ENCODE measurements at places on chromosomes 16 and 17.

GRCh38 chr17:69761767-69762321, 313.2 kb upstream of the KCNJ16 start:
- DNase-seq = no peak

DNA sequence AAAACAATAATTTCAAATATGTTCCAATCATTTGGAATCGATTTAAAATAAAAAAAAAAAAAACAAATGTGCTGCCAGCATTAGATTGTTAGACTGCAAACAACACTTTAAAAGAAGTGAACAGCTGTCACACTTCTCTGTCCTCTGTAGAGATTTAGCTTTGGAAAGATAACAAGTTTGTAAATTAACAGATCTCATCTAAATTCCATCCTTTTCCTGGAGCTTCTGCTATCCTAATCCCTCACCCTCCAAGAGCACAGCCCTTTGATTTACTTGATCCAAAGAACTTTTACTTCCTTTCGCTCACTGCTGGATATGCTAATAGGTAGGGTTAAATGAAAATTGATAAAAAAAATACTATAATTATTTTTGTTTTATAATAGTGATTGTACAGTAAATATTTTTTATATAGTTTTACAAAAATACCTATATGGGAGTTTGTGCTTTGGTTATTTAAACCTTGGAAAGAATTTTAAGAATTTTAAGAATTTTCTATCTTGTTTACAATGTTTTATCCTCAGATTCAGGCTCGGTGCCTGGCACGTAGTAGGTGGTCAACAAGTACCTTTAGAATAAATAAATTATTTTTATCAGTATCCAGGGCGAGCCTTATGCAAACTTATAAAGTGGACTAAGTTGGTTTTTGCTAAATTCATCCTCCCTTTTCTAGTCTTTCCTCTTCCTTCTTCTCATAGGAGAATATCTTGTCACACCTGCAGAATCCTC, 21.6 kb downstream of the MAP2K6 start:
- DNase-seq = no peak

GRCh38 chr16:85500220-85500619, 112.9 kb upstream of the GSE1 start:
- no peak for DNase-seq

- DNase-seq = peak; percentile 49
Observed at GRCh38 chr16:56603589-56603988, 4.8 kb upstream of the MT2A start.

DNA sequence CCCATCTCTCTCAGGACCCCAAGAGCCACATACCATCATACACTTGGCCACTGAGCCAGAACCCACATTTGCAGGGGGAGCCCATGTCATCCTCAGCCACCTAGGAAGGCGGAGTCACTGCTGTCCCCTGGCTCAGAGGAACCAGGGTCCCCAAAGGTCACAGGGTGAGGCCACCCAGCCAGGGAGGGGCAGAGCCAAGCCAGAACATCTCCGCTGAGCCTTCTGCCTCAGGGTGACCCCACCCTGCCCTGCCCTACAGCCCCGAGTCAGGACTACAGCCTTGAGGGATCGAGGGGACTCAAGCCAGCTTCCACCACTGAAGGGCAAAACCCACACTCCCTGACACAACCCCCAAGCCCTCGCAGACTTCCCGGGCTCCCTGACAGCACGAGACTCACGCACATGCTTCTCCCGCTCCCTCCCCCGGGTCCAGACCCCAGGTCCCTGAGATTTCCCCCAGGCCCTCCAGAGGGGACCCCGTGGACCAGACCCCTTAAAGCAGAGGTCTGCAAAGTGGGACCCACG, 17.4 kb downstream of the PIEZO1 start:
- no peak for DNase-seq

GRCh38 chr17:73738751-73739575, 94.7 kb upstream of the SDK2 start:
- DNase-seq = no peak

DNA sequence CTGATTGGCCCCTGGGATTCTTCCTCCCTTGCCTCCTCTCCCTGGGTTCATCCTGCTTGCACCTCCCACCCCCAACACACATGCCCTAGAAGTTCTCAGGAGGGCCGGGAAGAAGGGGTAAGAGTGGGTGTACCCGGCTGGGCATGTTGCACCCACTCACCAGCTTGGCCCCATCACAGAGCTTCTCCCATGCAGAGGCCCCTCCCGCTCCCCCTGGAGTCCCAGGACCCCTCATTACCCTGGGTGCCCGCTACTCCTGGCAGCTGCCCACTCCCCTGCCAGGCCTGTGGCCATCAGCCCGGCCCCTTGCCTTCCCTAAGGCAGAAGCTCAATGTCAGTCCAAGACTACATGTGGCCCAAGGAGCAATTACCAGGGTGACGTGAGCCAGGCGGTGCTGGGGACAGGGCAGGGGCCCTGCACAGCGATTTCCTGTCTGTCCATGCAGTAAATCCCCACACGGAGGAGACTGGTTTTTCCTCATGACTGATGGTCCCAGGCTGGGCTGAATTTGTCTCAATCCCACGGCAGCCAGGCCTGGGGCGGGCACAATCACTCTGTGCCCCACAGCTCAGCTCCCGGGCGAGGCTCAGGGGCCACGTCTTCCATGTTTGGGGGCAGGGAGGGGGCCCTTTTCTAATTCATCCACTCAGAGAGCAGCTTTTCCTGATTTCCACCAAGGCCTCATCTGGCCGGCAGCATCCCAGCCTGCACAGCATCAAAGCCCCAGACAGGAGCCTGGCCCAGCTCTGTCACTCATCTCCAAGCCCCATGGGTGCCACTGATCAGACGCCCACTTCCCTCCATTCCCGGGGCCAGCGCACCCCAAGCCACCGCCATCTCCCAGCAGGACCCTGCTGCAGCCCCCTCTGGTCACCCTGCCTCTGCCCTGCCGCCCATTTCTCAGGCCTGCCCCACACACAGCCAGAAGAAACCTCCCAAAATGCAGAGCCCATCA, 234.7 kb downstream of the KATNIP start:
- DNase-seq = no peak

GRCh38 chr16:6656760-6657159, 675.9 kb upstream of the RBFOX1 start:
- no peak for DNase-seq

GRCh38 chr17:28252436-28252835, 66.6 kb upstream of the TMEM97 start:
- DNase-seq = no peak

- DNase-seq = peak; percentile 63
Observed at GRCh38 chr17:40602445-40603443, 37.5 kb upstream of the CCR7 start.

GRCh38 chr17:42277342-42277712, 1.1 kb upstream of the STAT5B start:
- DNase-seq = no peak

GRCh38 chr16:72769876-72770275, 278.1 kb downstream of the ZFHX3 start:
- DNase-seq = no peak

DNA sequence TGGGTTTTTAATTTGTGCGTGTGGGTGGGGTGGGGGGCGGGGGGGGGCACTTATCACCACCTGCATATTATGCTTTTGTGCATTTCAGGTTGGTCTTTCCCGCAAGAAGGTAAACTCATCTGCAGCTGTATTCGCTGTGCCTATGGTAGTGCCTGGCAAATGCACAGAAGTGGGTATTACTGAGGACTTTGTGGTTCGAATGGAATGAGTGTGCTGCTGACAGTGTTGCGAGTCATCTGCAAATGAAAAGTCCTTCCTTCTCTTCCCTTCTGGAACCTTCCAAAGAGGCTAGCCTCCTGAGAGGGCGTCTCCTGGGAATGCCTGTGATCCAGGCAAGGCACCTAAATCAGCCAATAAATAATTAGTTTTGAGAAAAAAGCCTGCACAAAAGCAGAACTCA, 532.9 kb downstream of the MAF start:
- DNase-seq = no peak
